Activated CD4-positive, alpha-beta memory T cell treated with anti-CD3 and anti-CD28 coated beads for 36 hours (primary cell): ENCODE measurements at places on chromosomes 12 and 14. TPM values are rescaled to one million over a fixed set of nuclear protein-coding genes. Genes with fewer than 3 reads are reported as not detected.

DNA sequence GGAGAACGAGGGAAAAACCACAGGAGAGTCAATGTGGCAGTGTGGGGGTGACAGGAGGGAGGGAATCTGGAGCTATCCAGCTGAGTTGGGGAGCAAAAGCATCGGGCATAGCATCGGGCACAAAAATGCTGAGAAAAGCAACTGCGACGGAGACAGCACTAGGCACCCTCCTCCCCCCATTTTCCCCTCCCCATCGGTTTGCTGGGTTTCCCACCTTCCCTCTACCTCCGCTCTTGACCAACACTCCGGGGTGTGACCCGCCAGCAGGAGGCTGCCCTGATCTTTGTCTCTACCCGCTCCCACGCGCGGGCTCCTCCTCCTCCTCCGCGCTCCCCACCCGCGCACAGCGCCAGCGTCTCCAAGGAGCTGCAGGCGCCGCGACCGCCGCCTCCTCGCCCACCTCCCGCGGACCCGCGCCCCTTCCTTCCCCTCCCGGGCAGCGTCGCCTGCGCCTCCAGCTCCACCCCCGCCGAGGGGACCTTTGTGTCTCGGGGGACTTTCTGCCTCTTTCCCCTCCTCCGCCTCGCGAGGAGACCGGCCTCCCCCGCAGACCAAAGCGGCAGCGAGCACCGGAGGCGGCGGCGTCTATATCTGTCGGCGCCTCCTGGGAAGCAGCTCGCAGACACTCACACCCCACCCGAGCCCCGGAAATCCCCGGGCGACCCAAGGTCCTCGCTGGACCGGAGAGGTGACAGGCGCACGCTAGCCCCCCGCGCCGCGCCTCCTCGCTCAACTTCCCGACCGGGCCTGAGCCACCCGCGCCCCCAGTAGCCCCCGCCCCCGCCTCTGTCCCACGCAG is 920 bp downstream of the CDK17 start:
- no peaks in the 10 kb centered on the region for H3K27me3 ChIP-seq
- H3K27ac ChIP-seq, result peak overlapping the region; percentile 97
- peaks cover 2% of the 10 kb centered on the region for H3K36me3 ChIP-seq
- H3K4me1 ChIP-seq, result peaks cover 41% of the 10 kb centered on the region
- DNase-seq, result peak; percentile 79

DNA sequence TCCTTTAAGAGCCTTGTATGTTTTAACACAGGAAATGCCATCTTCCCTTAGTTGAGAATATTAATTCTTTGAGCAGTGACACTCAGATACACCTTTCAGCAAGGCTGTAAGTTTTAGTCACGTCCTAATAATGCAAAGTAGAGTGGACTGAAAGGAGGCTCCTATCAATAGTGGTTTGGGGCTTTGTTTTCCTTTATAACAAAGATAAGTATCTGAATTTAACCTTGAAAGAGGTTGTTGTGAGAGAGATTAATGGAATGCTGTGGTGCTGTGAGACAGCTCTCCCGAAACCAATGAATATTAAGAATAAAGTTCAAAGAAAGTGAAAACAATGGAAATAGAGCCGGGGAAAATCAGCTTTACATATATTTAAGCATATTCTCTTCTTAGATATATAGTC is 259.6 kb downstream of the ERC1 start:
- no peak for DNase-seq
- H3K4me3 ChIP-seq, result no peak overlapping the region
- no peak overlapping the region for H3K27ac ChIP-seq
- no peaks in the 10 kb centered on the region for H3K4me1 ChIP-seq
- no peaks in the 10 kb centered on the region for H3K36me3 ChIP-seq

TTC7B gene
- total RNA-seq, result 12.4 TPM

GRCh38 chr12:97257726-97258125 is 204.9 kb upstream of the RMST start:
- H3K4me1 ChIP-seq, result no peaks in the 10 kb centered on the region
- H3K27ac ChIP-seq, result no peak overlapping the region
- H3K4me3 ChIP-seq, result no peak overlapping the region
- no peaks in the 10 kb centered on the region for H3K27me3 ChIP-seq
- H3K36me3 ChIP-seq, result no peaks in the 10 kb centered on the region

- peaks cover 2% of the 10 kb centered on the region for H3K27me3 ChIP-seq
- no peak overlapping the region for H3K27ac ChIP-seq
- no peak overlapping the region for H3K4me3 ChIP-seq
- H3K4me1 ChIP-seq, result no peaks in the 10 kb centered on the region
- no peaks in the 10 kb centered on the region for H3K36me3 ChIP-seq
These were observed 86.3 kb downstream of the ASCL1 start for GRCh38 chr12:103043531-103044486.

DNA sequence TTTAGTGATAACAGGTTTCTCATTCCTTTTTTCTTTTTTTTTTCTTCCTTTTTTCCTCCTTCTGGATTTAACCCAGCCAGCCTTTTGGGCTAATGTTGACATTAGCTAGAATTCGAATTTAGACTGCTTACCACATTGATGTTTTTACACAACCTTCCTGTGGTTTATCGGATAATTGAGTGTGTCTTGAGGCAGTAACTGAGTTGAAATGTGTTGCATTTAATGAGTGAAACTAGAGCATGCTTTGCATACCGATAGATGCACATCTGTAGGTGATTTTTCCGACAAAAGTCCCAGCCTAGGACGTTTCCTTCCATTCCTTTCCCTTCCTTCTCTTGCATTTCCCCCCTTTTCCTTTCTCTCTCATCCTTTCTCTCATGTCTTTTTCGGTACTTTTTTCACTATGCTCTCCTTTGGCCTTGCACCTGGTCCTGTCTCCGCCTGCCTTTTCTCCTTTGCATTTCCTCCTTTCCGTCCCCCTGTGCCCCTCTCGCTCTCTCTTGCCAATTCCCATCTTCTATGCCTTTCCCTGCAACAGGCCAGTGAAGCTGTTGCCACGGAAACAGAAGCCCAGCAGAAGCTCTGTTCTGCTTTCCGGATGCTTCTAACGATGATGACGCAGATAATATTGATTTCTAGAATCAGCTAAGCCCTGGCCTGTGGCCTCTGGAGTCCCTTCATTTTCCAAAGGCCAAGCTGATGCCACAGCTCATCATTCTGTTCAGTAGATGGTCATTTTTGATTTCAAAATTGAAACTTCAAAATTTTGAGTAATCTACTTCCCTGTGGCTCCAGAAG is 76.1 kb downstream of the SLC25A47 start:
- H3K36me3 ChIP-seq, result no peaks in the 10 kb centered on the region
- H3K4me3 ChIP-seq, result no peak overlapping the region
- no peak for DNase-seq
- no peaks in the 10 kb centered on the region for H3K4me1 ChIP-seq
- no peak overlapping the region for H3K27ac ChIP-seq
- no peaks in the 10 kb centered on the region for H3K27me3 ChIP-seq

SLC2A14 gene
- 8.0 TPM for total RNA-seq

DNA sequence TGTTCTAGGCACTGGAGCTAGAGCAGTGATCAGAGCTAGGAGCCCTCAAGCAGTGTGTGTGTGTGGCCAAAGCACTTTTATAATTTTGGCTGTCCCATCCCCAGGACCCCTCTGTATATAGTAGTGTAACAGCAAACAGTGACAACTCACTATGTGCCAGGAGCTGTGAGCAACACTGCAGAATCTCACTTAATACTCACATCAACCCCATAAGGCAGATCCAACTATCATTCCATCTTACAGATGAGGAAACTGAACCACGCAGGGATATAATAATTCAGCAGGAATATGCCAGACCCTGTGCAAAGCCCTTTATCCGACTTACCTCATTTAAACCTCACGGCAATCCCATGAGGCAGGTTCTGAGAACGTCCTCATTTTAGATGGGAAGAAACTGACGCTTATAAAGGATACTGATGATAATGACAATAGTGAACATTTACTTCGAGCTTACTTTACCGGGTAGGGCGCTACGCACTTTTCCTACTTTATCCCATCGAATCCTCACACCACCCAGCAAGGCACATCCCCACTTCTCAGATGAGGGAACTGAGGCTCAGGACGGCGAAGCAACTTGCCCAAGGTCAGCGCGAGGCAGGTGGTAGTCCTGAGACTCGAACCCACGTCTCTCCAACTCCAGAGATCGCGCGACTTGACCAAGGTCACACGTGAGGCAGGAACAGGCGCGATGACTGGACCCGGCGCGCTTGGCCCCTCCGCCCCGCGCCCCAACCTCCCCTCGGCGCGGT is 687 bp downstream of the RAB35 start:
- H3K4me1 ChIP-seq, result peaks cover 65% of the 10 kb centered on the region
- H3K27ac ChIP-seq, result peak overlapping the region; percentile 90
- no peaks in the 10 kb centered on the region for H3K27me3 ChIP-seq
